ENCODE measurements at places on chromosomes 5 and 9. TPM values are rescaled to one million over a fixed set of nuclear protein-coding genes. Genes with fewer than 3 reads are reported as not detected.

DNA sequence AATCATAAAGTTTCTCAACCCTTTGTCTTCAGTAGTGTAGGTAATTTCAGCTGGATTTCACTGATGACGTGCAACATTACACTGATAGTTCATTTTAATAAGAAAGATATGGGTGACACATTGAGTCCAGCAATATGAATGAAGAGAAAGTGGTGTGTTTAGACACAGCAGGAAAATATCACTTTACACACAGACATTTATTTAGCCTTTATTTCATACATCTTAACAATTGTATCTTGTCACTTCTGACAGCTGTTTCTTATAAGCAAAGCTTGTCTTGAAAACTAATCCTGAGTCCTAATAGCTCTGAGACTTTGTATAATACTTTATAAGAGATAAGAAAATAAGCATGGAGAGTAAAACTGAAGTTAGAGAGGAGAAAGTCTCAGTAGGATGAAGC, 720.5 kb upstream of the NUDT12 start:
- DNase-seq, result no peak

DNA sequence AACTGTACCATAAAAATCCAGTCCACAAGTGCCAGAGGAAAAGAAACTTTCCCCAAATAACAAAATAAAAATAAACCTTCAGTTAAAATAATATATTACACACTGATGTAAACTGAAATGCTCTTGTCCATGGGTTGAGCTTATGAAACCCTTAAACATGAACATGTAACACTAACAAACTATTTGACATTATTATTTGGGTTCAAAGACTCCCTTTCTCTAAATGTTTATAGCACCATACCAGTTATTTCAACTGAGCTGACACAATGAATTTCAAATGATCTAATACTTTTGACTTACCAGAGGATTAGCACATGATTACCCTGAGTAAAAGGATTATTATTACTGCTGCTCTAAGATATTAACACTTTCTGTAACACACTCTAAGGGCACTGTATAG, 251.1 kb downstream of the BNC2 start:
- DNase-seq, result no peak

GRCh38 chr9:98838155-98838867, 30.8 kb downstream of the GALNT12 start:
- DNase-seq, result no peak

Gene ARL10
- polyA plus RNA-seq, result 1.4 TPM

Gene ENTPD8
- not detected for polyA plus RNA-seq

Data from foreskin keratinocyte (primary cell).